HEK293T (cell line): ENCODE measurements at places on chromosomes 12 and 14.

- no peak for DNase-seq
Measured at GRCh38 chr14:37569729-37570128, 25.3 kb downstream of the FOXA1 start.

DNA sequence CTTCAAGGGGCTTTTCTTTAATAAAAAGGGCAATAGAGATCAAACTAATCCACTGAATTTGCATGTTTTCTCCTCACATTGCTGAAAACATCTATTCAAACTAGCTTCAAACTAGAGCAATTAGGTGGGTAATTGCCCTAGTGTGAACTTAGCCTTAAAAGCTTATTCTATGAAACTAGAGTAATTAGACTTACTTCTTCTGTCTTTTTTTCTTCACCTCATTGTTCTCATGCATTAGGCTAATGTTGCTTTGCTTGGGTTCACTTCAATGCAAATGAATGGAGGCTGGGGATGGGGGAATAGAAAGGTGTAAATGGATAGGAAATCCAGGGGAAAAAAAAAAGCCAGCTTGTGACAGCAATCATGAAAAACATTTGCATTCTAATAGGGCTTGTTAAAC is 414.8 kb upstream of the LMO3 start:
- DNase-seq: no peak

DNA sequence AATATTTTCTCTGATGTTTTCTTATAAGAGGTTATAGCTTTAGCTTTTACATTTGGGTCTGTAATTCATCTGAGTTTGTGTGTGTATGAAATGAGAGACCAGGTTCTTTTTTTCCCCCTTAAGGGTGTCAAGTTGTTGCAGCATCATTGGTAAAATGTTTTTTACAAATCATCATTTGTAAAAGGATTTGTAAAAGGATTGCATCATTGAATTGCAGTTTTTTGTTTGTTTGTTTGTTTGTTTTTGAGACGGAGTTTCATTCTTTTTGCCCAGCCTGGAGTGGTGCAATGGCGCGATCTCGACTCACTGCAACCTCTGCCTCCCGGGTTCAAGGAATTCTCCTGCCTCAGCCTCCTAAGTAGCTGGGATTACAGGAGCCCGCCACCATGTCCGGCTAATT is 31.1 kb downstream of the MAPKAPK5 start:
- no peak for DNase-seq

DNA sequence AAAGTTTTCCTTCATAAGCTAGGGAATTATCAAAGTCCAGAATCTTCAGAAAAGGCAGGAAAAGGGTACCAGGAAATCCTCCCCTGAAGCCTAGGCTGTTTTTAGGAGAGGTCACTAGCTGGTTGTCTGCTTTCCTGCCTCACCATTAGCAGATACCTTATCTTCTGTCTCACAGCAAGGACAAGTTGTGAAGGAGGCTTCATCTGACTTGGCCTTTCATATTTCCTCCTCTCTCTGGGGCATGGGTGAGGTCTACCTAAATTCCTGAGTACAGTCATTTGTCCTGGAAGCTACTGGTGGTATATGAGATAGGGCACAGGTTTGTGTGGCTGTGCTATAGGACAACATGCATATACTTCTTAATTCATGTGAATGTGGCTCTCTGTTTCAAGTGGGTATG is 2.3 kb downstream of the FOXJ2 start:
- DNase-seq: no peak

DNA sequence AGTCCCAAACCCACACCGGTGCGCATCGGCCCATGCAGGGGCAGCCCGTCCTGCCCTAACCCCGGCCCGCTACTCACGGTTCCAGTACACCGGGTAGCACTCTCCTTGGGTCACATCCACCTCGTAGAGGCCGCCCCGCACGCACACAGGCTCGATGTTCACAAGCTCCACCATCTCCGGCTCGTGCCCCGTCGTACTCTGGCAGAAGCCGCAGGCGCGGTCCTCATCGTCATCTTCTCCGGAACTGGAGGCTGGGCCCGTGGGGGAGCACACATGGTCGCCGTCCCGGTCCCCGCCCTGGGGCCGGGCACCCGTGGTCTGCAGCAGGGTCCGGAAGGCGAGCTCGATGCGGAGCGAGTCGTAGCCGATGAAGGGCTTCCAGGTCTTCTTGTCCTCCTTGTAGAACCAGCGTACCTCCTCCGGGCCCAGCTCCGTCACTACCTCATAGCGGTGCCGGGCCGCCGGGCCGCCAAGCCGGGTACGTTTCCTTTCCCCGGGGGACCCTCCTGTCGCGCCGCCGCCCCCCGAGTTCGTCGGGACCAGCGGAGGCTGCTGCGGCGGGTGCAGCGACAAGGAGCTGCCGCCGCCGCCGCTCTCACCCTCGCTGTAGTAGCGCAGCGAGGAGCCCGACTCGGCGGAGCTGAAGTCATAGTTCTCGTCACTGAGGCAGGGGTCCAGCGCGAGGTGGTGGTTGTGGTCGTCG is 788 bp downstream of the DDHD1 start:
- peak; percentile 34 for DNase-seq

GRCh38 chr12:52942901-52943181 is 6.1 kb upstream of the KRT18 start:
- DNase-seq: no peak
